ENCODE measurements at places on chromosomes 3 and 15.

DNA sequence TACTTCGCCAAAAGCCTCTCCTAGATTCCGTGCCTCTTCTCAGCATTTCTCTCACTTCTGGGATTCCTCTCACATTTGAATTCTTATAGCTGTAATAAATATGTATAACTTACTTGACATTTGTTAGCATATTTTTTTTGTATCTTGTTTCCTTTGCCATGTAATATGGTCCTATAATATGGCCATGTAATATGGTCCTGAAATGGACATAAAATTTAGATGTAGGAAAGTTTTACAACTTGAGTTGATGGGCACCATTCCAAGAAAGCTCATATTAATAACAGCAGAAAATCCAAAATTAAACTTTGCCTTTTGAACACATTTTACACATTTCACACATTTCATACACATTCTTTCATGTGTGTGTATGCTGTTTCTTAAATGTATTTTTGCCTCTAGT, 480.6 kb downstream of the RBMS3 start:
- DNase-seq: no peak

- DNase-seq: no peak
These were observed 1097.3 kb upstream of the EPHA6 start for GRCh38 chr3:95717048-95717447.

GRCh38 chr3:30692498-30693130, 86.2 kb downstream of the TGFBR2 start:
- no peak for DNase-seq

DNA sequence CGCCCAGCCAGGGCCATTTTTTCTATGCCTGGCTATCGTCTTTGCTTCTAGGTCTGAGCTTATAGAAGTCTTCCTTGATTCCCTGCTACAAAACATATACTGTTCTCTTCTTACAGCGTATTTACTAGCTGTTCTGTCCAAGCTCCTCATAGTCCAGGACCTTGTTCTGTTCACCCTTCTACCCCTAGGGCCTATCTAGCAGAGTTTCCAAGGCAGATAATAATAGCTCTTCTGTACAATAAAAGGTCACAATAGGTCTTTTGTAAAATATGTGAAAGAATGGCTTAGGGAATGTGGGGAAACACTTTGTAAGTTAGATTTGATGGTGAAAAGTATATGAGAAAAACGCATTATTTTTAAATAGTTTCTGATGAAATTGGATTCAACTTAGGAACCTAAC, 158.2 kb downstream of the P3H2 start:
- no peak for DNase-seq

- no peak for DNase-seq
These were observed 6.2 kb downstream of the DLG1 start for GRCh38 chr3:197292083-197292646.

DNA sequence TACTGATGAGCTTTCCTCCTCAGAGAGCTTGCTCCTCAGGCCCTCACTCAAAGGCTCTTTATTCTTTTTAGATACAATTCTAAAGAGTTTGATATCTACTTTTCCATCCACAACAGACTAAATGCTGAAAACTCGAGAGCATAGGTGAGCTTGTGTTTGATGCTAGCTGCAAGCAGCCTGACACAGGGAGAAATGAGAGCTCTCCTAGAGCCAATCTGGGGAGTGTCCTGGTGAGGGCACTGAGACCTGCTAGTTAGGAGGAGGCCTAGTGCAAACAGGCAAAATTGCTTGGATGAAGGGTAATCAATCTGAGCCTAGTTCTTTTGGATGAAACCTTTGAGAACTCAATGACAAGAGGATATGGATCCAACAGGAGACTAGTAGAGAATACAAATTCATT, 300.8 kb downstream of the ZBTB20 start:
- DNase-seq: no peak

DNA sequence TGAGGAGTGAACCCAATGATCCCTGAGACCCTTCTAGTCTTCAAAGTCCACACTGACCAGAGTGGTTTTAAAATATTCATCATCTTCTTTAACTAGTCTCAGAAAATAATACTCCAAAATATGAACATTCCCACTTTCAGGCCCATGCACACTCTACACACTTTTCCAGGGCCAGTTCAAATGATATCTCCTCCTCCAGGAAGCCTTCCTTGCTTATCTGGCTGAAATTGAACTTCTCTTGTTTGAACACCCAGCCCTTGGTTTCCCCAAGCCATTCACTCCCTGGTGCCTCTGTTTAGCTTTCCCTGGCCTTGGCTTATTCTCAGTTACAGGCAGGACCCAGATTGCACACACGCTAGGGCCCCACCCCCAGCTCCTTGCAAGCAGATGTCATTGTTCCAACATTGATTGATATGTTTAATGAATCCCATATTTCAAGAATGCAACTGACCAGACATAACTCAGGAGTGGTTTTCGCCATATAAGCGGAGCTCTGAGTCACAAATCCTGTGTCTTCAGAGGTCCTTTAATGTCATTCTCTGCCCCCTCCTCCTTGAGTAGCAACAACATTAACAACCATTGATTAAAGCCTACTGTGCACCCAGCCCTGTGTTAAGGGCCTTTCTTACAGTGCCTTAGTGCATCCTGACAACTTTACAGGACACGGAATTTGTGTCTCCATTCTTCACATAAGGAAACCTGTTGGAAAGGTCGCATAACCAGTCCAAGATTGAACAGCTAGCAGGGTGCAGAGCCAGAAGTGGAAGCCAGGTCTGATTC, 2.1 kb downstream of the ITGA11 start:
- DNase-seq: no peak

GRCh38 chr3:176479248-176479647, 718.0 kb downstream of the TBL1XR1 start:
- no peak for DNase-seq

GRCh38 chr3:37227870-37228549, 53.6 kb upstream of the LRRFIP2 start:
- DNase-seq: no peak

- DNase-seq: no peak
These were observed 188.0 kb upstream of the MRPL3 start for GRCh38 chr3:131690800-131691199.

DNA sequence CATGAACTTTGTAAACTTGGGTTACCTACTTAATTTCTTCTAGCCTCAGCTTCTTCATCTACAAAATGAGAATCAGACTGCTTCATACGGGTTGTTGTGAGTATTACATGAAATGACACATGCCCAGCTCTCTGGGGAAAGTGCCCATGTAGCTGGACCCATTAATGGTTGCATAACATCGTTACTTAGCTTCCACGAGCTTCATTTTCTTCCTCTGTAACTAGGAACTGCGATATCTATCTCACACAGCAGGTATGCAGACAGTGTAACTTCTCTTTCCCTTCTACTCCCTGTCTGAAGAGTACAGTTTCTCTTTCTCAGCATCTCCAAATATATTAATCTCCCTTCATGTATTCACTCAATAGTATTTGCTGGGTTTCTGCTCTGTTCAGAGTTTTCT, 37.9 kb upstream of the DLG1 start:
- no peak for DNase-seq

- DNase-seq: no peak
These were observed 52.3 kb upstream of the HACD2 start for GRCh38 chr3:123637131-123637530.

DNA sequence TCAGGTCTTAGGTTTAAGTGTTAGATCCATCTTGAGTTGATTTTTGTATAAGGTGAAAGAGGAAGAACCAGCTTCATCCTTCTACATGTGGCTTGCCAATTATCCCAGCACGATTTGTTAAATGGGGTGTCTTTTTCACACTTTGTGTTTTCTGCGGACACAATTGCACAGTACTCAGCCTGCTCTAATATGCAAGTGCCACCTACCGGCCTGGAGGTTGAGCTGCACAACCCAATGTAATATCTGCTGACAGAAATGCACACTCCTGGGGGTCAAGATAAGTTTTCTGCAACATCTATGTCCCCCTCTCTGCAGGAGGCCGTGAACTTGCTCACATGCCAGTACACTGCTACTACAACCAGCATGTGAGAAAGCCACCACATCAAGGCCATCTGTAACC, 791.9 kb upstream of the ROBO1 start:
- no peak for DNase-seq

- no peak for DNase-seq
These were observed 153.4 kb upstream of the TSPAN3 start for GRCh38 chr15:77224352-77224751.

DNA sequence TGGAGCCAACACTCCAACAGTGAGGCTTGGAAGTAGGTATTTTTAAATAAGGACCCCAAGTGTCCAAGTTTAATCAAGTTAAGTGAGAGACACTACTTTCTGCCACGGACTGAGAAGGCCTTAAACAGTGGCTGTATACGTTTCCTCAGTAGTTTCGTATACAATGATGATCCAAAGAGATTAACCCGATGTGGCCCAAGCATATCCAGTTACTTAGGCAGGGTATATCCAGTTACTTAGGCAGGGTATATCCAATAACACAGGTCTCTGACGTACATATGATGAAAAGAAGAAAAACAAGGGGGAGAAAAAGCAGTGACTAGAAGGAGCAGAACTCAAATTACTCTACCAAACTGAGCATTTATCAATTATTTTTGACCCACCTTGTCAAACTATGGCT, 591.4 kb downstream of the FOXP1 start:
- DNase-seq: no peak

- no peak for DNase-seq
These were observed 36.5 kb downstream of the CAPN3 start for GRCh38 chr15:42395838-42396237.

- no peak for DNase-seq
These were observed 199.8 kb downstream of the CNTN6 start for GRCh38 chr3:1292571-1293071.

DNA sequence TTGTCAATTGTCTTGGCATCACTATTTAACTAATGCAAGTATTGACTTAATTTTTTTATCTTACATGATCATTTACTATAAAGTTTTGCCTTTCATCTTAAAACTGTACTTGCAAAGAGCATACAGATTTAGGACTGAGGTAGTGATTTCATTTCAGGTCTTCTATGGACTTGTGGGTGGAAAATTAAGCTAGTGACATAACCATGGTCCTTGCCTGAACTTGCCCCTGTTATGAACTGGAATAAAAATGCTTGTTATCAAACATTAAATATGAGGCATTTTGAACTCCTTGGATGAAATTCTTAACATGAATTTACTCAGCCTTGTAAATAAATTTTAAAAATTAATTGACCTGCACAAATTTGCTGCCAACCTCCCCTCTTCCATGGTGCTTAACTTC, 712.0 kb downstream of the NAALADL2 start:
- DNase-seq: no peak

GRCh38 chr3:126398423-126399350, 4.0 kb downstream of the CFAP100 start:
- DNase-seq: no peak

GRCh38 chr3:180523040-180523439, 78.9 kb upstream of the TTC14 start:
- no peak for DNase-seq

DNA sequence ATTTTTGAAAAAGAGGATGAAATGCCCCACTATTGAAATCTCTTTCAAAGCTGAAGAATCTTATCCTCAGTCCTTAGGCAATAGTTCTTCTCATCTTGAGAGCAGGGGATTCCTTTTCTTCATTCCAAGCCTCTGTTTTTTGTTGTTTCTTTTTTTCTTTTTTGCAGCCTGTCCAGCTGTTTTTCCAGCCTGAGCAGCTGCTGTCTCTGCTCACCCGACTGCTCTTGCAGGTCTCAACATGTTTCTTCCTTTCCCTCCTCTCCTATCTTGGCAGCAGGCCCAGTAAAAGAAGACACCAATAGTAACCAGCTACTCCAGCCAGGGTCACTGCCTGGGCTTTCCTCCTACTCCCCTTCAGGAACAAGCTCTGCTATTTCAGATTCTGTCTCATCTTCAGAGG, 23.8 kb downstream of the MEX3B start:
- DNase-seq: no peak

GRCh38 chr3:52574056-52574965, 37.9 kb downstream of the UQCC5 start:
- DNase-seq: no peak

DNA sequence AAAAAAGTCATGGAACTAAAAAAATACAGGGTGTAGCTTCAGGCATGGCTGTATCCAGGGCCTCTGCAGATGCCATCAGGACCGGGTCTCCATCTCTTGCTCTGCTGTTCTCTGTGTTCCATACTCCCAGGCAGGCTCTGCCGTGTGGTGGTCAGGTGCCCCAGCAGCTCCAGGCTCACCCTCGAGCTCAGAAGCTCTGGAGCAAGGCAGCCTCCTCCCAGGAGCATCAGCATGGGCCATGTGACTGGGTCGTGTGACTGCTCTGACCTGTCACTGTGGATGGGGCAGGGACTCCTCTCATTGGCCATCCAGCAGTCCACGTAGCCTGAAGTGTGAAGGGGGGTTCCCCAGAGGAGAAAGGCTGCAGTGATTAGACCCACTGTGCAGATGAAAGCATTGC, 8.5 kb downstream of the FBLN2 start:
- DNase-seq: no peak

GRCh38 chr3:69364354-69364753, 21.5 kb downstream of the FRMD4B start:
- DNase-seq: no peak

GRCh38 chr15:45091161-45091560, 22.8 kb downstream of the DUOX2 start:
- DNase-seq: peak; percentile 47

DNA sequence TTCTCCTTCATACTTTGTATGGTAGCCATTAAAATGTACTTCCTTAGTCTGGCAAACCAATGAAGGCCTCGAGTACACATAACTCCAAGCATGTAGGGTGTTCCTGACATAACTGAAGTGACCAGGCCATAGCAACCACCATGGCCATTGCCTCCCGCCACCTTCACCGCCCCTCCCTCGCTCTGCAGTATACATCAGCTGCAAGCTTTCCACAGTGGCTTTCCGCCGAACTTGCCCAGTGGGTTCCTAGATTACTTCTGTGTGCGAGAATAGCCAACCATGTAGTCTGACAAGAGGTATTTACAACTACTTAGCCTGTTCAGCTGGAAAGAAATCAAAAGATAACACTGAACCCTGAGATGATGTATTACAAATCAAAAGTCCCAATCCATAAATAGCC, 3.4 kb upstream of the CTNNB1 start:
- no peak for DNase-seq

DNA sequence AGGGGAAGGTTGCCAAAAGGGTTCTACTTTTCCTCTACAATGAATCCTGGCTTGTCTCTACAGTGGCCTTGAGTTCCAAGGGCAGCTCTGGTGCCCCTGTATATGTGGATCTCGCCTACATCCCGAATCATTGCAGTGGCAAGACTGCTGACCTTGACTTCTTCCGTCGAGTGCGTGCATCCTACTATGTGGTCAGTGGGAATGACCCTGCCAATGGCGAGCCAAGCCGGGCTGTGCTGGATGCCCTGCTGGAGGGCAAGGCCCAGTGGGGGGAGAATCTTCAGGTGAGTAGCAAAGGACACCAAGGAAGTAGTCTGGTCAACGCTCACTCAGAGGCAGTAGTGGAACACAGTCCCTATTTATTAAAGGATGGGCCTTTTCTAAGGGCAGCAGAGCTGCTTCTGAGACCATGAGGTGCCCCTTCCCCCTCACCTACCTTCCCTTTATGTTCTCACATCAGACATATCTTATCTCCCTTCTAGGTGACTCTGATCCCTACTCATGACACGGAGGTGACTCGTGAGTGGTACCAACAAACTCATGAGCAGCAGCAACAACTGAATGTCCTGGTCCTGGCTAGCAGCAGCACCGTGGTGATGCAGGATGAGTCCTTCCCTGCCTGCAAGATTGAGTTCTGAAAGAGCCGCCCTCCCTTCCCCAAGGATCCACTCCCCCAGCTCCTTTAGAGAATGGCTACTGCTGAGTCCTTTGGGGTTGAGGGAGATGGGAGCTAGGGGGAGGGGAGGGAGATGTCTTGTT, 12.4 kb downstream of the MAP1A start:
- no peak for DNase-seq
